ENCODE measurements at places on chromosomes 4 and X.
A peak's percentile ranks its signal among the peaks of the same experiment; 100 is the strongest.

GRCh38 chrX:120485638-120486520, 16.8 kb upstream of the LAMP2 start:
- peak; percentile 45 for DNase-seq

GRCh38 chr4:7804756-7805385, 134.8 kb downstream of the AFAP1 start:
- no peak for DNase-seq

GRCh38 chrX:132956421-132957210, 1.8 kb downstream of the HS6ST2 start:
- DNase-seq, result no peak

GRCh38 chrX:40607381-40607780, 15.8 kb upstream of the MPC1L start:
- DNase-seq, result no peak

Measured in stimulated activated CD4-positive, alpha-beta T cell treated with anti-CD3 and anti-CD28 coated beads, Interleukin-4, amount 100 ng/mL, for 4 hours (primary cell).